NCI-H446 treated with DMSO at 0.1 percent for 48 hours (cell line): ENCODE measurements at places on chromosomes 3 and 15.

DNA sequence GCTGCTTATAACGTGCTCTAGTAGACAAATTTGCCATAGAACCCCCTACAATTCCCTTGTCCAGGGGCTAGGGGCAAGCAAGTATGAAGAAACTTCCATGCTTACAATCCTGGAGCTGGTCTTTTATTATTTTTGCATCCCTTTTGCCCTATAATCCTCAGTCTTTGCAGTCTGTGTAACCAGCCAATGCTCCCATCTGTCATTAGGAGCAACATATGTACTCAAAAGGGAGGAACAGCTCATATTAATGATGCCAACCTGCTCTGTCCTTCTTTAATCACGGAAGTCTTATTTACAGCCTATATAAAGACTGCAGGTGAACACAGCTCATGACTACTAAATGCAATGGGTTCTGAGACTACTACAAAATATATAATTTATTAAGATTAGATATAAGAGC lies 263.3 kb downstream of the ZIC1 start:
- DNase-seq, result no peak

DNA sequence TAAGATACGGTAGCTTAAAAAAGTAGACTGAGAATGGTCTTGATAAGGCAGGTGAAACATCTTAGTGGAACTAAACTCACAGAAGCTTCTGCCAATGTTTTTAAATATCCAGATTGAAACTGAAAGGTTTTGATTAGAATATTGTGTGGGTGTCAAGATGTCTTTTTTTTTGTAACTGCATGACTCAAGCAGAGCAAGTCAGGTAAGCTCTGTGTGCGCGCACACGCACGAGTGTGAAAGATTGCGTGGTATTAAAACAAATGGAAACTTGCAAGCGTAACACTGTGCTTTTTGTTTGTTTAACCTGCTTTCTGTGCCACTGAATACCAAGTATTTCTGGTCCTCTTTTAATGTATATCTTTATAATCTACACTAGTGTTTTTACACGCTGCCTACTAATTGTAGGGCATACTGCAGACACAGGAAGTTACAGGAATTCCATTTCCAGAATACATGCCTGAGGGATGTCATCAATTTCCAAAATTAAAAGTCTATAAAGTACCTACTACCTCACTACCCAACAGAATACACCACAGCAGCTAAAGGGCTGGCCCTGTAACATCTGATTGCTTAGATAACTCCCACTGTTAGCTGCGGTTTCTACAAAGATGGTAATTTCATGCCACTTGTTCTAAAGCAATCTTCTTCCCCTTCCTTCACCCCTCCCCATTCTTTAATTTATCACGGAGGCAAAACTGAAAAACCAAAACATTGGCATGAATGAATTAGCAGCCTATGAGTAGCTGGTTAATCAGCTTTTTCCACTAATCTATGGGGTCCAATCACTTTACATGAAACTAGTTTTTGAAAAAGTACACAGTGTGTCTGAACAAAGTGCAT lies 472.8 kb downstream of the SHQ1 start:
- DNase-seq, result no peak

DNA sequence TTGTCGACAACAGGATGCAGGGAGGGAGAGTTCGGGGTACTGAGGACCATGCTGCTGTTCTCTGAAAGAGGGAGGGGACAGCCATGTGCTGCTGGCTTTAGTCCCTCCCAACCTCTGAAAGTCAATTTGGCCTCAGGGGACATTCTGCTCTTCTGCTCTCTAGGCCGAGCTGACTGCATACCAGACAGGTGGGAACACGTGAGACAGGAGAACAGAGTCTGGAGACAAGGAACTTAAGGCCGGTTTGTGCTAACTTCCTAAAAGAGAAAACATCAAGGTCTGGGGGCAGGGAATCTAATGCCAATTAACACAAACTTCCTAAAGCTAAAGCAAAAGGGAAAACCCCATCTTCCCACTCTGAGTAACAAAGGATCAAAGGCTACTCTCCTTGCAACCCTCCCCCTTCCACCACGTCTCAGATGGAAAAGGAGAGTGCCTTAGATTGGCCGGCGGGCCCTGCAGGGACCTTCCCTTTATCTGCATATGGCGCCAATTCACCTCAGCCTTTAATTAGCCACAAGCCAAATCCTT lies 41.0 kb downstream of the SLCO2A1 start:
- no peak for DNase-seq

DNA sequence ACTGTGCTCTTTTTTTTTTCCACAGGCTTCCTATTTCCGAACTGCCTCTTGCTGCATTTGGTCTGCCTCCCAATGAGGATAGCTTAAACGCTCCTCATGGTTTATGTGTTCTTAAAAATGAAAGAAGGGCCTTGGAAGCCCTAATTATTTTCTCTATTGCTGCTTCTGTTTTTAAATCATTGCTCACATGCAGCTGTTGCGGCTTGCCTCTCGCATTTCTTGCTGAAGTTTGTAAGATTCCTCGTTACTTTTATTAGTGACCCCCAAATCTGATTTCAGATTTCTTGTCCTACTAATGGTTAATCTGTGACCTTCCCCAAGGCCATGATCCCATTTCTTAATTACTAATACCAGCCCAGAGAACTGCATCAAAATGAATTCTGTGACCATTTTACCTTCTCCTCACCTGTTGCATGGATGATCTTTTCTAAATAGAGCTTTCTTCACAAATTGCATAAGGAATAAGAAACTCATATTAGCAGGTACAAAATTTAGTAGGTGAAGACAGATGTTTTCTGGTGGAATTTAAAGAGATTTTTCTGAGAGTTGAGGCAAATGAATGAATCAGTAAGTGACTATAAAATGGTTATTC lies 1.8 kb downstream of the UBE2E1 start:
- DNase-seq, result no peak
